Dermis blood vessel endothelial cell (primary cell): ENCODE measurements at places on chromosomes 5 and 9. TPM values are rescaled to one million over a fixed set of nuclear protein-coding genes. Genes with fewer than 3 reads are reported as not detected.

- DNase-seq: no peak
These were observed 7.0 kb upstream of the P4HA2 start for GRCh38 chr5:132234684-132235062.

DNA sequence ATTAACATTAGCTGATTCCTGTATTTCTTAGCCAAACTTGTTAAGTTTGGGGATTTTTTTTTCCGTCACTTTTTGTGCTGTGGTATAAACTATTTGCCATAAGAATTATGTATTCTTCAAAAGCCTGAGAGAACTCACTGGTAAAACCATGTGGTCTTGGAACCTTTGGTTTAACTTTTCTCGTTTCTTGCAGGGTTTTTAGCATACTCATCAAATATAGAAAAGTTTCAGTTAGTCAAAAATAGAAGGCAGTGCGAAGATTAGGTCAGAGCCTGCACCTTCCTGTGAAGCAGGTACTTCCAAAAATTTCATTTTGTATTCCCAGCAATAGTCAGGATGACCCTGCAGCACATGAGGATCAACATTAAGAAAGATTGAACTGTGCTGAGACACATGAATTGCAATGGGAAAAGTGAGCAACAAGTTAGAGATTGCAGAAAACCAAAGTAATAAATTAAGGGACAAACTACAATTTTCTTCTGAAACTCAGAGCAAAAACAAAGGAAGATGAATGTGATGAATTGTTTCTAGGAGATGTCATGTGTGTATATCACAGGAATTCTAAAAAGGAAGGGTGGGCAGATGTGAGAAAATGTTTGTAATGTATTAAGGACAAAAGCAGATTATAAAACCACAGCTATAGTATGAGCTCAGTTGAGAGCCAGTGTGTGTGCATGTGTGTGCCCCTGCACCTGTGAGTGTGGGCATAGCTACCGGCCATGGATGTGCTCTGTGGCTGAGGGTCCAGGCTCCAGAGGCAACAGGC is 102.2 kb downstream of the ANGPTL2 start:
- DNase-seq: no peak

DNA sequence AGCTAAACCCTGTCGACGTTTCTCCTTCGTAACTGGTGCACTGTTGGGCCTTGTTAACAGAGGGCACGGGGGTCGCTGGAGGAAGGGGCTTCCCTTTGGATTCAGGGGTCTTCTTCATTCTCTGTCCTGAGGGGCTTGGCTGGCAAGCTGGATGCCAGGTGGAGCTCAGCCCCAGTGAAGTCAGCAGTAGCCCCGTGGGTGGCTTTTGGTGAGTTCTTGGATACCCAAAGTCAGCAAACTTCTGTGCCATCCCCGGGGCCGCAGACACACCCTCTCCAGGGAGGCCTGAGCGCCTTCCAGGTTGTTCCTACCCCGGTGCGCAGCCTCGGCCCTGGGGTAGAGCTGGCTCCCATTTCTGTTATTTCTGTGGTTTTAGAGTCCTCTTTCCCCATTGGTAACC is 12.3 kb upstream of the OBP2A start:
- DNase-seq: no peak

DNA sequence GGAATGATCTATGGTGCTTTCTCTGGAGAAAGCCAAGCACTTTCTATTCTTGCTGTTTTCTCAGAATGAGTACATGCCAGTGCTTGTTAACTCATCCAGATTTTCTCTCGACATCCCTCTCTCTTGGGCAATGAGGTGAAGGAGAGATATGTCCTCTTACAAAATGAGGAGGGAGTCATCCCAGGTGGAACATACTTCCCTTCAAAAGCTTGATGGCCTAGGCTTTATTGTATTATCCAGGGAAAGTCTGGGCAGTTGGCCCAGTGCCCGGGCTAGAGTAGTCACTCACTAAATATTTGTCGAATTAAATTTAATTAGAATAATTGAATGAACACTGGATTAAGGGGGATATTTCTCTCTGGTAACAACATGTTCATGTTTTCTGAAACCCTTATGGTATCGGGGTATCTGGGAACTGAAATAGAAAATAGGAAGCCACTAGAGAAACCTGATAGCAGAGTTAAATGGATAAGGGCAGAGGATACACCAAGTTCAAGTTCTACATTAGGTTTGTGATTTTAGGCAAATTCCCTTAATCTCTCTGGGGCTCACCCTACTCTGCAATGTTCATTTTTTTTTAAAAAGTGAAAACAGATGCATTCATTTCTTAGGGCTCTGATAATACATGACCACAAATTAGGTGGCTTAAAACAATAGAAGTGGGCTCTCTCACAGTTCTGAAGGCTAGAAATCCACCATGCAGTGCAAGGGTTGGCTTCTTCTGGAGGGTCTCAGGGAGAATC is 99.6 kb downstream of the LIFR start:
- no peak for DNase-seq

DNA sequence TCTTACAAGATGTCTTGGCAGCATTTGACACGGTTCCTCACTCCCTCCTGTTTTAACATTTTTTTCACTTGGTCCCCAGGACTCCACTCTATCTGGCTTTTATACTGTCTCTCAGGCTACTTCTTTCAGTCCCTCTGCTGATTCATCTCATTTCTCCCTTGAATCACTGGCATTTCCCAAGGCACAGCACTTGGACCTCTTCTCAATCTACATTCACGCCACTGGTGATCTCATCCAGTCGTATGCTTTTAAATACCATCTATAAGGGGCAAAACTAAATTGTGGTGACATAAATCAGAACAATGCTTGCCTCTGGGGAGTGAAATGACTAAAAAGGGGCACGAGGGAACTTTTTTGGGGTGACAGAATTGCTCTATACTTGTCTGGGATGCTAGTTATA is 47.1 kb downstream of the MAPKAP1 start:
- DNase-seq: peak; percentile 72

- no peak for DNase-seq
These were observed 13.5 kb downstream of the ADRB2 start for GRCh38 chr5:148839960-148840359.

The PDCD1LG2 gene
- 3.4 and 4.4 TPM in 2 replicates for total RNA-seq

The BTNL3 gene
- total RNA-seq: not detected in 2 replicates

DNA sequence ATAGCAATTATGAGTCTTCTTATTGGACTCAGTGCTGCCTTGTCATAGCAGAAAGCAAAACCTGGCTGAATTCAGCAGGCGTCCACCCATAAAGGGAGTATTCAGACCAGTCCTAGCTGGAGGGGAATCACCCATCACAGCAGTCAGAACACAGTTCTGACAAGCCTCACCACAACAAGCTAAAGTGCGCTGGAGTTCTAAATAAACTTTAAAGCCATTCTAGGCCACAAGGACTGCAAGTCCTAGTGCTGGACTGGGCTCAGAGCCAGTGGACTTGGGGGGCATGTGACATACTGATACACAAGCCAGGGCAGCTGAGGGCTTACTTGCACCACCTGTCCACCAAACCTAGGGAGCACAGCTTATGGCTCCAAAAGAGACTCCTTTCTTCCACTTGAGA is 115.3 kb upstream of the PCSK5 start:
- no peak for DNase-seq

DNA sequence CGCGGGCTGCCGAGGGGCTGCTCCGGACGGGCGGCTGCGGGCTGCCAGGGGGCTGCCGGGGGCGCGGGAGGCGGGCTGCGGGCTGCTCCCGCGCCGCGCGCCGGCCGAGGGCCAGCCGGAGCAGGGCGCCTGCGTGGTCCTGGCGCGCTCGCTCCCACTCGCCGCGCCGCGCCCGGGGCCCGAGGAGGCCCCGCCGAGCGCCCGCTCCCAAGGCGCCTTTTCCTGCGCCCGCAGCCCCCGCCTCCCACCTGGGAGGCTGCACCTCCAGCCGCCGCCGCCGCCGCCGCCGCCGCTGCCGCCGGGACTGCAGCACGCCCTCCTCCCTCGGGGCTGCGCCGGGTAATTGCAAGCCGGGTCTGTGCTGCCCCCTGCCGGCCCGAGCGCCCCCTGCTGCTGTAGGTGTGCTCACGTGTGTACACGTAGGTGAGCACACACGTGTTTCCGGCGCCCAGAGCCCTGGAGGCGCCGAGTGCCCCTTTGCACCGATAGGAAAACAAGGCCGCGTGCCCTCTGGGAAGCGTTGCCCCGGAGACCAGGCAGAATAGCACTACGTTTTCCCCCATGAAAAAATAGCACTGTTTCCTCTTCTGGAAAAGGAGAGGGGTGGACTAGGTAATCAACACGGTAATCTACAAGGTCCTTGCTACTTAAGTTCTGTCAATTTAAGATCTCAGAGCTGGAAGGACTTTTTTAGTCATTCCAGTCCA is at the start of gene EPB41L4B:
Gene EPB41L4B, minus strand, starts transcription at position 318 of the 707 bp plus-strand sequence. CDS start 613 bp downstream, outside the sequence.
- DNase-seq: peak; percentile 90

GRCh38 chr9:94593459-94594345 is at the start of gene FBP2:
TSS of gene FBP2 (minus strand) at chr9:94593824. CDS start at chr9:94593726, 98 bp downstream.
- no peak for DNase-seq

The RNF224 gene
- not detected in 2 replicates for total RNA-seq

DNA sequence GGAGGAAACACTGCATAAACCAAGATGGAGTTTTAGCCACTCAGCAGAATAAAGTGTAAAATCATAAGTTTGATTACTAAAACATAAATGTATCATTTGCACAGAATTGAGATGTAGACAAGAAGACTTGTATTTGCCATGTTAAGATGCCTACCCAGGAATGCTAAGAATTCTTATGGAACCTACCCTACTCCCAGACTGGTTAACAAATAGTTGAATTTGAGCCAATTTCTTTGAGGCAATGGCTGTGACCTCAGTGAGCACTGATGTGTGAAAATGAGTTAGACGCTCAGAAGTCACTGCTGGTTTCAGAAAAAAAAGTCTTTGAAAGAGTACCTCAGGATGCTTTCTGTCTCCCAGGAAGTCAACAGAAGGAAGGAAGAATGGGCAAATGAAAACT is 95.6 kb downstream of the ESM1 start:
- peak; percentile 67 for DNase-seq

DNA sequence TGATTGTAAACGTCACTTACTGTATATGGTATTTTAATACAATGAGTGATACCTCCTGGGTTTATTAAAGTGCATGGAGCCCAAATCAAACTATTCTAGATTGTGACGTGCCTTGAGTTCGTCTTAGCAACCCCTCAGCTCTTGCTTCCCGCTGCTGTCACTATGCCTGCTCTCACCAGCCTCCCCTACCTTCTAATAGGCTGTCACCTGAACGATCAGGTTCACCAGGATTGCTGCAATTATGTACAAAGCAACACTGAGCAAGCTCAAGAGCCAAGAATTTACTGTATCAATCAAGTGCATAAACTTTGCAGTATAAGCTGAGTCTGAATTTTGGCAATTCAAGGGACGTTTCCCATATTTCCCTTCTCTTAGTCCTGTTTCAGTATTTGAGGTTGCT is 3.0 kb downstream of the LECT2 start:
- DNase-seq: no peak

- no peak for DNase-seq
These were observed 43.2 kb downstream of the RFK start for GRCh38 chr9:76351006-76351405.

- DNase-seq: peak; percentile 63
These were observed 371.9 kb downstream of the EBF1 start for GRCh38 chr5:158727771-158728311.

DNA sequence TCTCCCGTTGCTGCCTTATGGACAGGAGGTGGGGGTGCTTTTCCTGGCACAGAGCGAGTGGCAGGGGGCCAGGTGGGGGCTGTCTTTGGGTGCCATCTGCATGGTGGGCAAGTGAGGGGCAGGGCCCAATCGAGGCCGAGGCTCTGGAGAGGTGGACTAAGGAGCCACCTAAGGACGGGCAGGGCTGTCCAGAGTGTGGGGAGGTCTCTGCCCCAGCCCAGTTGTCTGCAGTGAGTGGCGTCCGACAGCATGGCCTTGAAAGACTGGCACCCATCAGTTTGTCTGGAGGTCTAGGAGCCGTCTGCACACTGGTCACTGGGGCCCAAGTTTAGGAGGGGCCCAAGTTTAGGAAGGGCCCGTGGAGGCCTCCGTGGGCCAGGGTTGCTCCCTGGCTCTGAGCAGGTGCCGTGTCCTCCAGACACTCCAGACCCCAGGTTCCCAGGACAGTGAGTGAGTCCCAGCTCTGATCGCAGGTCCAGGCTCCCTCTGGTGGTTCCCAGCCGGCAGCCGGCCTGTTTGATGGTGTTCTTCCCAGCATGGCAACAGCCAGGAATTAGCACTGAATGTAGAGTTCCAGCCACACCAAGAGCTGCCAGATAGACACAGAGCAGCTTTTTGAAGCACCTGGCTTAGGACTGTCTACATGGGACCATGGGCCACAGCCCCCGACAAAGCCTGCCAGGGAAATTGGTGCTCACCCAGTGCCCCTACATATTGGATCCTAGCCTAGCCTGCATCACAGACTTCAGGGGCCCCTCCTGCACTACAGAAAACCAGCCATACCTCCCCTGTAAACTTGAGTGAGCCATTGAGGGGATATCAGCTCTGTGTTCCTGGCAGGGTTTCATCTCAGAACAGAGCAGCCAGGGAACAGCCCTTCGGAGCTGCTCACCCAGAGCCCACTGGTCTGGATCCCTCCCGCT is 120.9 kb downstream of the WNK2 start:
- DNase-seq: peak; percentile 72

DNA sequence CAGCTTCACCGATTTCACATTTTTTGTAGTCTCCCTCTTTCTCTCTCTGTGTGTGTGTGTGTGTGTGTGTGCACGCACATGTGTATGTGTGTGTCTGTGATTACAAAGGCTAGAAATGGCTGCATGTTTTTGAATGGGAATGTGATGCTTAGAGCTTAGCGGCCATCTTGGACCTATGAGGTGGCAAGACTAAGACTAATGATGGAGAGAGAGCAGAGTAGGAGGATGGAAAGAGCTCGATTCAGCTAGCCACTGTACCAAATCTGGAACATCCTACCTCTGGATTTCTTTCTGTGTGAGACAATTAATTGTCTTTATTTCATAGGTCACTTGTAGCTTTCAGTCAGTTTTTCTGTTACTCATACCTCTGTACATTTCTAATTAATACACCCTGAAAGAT is 205.1 kb downstream of the PCSK1 start:
- DNase-seq: no peak

DNA sequence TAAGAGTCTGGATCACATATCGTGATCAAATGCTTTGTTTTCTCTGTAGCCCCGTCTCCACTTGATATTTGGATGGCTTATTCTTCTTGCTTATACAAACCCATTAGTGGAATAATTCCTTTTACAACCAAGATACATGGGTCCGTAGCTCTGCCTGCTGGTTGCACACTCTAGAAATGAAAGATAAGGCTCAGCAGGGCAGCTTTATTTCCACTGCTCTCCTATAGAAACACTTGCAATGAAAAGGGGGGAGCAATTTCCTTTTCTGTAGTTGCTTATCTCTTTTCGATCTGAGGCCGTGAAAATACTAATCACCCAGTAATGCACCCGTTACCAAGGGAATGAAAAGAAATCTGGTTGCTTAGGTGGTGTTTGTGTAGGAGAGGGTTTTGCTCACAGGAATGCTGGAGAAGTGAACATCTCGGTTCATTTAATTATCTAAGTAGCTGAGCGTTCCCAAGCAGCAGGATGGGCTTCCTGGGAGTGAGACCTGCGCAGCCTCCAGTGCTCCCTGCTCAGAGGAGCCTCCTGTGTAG is 131.7 kb downstream of the ADAMTS16 start:
- DNase-seq: no peak

- no peak for DNase-seq
These were observed 36.9 kb downstream of the CLINT1 start for GRCh38 chr5:157821822-157822622.
